ENCODE measurements at places on chromosomes 1 and 21. TPM values are rescaled to one million over a fixed set of nuclear protein-coding genes. Genes with fewer than 3 reads are reported as not detected.

Gene ANGPTL3
- total RNA-seq: not detected

DNA sequence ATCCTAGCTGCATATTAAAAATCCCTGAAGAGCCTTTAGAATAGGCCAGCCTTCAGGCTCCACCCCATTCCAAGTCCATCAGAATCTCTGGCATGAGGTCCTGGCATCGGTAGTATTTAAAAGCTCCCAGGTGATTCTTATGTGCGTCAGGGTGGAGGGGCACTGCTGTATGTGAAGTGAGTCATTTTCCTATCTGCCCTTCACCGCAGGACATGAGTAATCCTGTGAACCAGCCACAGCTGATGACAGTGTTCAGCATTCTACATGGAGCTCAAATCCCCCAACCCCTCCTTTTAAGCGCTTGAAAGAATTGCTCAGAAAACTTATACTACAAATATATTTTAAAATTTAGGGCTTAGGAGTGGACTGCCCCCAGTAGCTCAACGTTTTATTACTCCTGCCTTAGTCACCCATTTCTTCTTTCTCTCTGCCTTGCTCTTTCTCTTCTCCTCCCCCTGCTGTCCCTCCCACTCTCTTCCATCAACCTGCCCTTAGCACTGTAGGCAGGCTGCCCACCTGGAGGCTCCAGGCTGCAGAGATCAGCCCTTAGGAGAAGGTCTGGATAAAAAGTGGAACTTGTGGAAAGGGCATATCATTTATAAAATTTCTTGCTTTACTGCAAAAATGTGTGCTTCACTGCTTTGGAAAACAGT lies 73.8 kb upstream of the ZNF281 start:
- DNase-seq: no peak

DNA sequence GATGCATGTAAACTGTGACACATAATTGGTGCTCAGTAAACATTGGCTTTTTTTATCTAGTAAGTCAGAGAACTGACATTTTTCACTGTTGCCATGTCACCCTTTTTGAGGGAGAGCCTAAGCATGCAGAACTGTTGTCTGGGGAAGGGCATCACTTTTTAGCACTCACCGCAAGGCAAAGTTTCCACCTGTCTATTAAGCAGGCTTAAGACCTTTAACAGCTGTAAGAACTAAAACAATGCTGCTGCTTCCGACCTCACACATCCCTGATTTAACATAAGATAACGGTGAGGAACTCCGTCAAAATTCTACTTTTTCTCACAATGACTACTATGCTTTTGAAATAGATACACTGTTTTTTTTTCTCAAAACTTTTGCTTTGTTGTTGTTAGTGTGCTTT lies 554.8 kb downstream of the NUF2 start:
- no peak for DNase-seq

DNA sequence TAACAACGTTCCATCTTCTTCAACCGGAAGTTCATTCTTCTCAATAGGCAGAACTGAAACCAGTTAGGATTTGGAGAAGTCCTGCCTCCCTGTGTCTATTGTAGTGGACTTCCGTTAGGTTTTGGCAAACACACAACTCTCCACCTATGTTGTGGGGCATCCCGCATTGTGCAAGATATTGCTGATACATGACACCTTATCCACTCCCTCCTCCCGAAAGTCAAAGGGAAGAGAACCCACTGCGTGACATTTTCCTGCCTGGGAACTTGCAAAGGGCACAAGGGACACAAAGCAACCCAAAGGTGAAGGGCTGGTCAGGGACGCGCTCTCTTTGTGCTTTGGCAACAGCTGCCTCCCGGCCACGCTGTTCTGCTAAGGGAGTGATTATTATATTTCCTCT lies 164.8 kb downstream of the TPR start:
- no peak for DNase-seq

DNA sequence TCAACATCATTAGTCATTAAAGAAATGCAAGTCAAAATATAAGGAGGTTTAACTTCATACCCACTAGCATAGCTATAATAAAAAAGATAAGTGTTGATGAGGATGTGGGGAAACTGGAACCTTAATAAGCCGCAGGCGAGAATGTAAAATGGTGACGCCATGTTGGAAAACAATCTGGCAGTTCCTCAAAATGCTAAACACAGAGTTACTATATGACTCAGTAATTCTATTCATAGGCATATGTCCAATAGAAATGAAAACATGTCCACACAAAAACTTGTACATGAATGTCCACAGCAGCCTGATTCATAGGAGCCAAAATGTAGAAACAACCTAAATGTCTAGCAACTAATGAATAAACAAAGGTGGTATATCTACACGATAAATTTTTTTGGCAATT lies 23.2 kb downstream of the DDX59 start:
- DNase-seq: no peak

- DNase-seq: no peak
These were observed 4.3 kb downstream of the CR1 start for GRCh38 chr1:207500306-207500705.

DNA sequence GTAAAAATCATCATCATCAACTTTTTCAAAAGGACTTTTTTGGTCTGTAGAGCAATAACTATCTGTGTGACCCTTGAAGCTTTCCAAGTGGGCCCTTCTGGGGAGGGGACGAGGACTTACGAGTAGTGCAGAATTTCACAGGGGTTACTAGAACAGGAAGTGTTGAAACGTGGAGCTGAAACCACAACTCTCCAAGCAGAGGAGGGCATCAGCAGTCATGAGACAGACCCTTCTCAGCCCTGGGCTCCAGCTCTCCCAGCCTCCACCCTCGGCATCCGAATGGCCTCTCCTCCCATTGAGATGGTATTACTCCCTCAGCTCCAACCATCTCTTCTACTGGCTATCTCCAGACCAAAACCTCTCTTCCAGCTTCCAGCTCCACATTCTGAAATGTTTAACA lies 3.6 kb downstream of the FAM89A start:
- DNase-seq: no peak

DNA sequence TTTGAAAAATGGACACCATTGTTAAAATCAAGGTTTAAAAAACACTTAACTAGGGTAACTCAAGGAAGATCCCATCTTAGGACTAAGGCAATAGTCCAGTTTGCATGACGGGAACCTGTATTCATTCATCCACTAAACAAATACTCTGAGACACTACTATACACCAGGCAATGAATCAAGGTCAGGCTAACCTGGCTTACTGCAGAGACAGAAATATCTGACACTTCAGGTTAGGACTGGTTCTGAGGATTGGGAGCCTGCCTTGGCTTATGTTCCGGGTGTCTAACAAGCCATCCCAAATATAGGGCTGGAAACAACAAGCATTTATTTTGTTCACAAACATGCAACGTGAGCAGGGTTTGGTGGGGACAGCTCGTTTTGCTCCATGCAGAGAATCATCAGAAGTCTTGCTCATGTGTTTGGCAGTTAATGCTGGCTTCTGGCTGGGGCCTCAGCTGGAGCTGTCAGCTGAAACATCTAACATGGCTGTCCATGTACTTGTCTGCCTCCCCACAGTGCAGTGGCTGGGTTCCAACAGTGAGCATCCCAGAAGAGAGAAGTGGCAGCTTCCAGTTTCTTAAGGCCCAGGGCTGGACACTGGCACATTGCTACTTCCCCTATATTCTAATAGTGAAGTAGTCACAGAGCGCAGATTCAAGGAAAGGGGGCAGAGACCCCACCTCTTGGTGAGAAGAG lies 37.0 kb upstream of the CAMK1G start:
- DNase-seq: no peak
